Effector memory CD4-positive, alpha-beta T cell (primary cell): ENCODE measurements at places on chromosomes 1 and 21.
A peak's percentile ranks its signal among the peaks of the same experiment; 100 is the strongest.

GRCh38 chr1:174786760-174787159 lies 213.0 kb upstream of the CACYBP start:
- no peak overlapping the region for H3K4me3 ChIP-seq
- no peaks in the 10 kb centered on the region for H3K27me3 ChIP-seq
- no peaks in the 10 kb centered on the region for H3K4me1 ChIP-seq
- H3K27ac ChIP-seq = no peak overlapping the region

DNA sequence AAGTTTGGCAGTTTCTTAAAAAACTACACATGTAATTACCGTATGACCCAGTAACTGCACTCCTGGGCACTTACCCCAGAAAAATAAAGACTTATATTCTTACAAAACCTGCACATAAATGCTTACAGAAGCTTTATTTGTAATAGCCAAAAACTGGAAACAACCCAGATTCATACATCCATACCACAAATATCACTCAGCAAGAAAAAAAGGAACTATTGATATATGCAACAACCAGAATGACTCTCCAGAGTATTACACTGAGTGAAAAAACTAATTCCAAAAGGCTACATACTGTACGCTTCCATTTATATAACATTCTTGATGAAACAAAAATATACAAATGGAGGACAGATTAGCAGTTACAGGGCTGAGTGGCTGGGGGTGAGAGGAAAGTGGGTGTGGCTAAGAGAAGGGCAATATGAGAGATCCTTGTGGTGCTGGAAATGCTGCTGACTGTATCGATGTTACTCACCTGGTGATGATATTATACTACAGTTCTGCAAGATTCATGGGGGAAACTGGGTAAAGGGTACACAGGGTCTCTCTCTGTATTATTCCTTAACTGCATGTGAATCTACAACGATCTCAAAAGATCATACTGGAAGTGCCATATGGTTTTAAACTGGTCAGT lies 96.0 kb upstream of the GNG4 start:
- H3K27me3 ChIP-seq = no peaks in the 10 kb centered on the region
- no peak overlapping the region for H3K27ac ChIP-seq
- no peak overlapping the region for H3K4me3 ChIP-seq
- peaks cover 16% of the 10 kb centered on the region for H3K36me3 ChIP-seq
- H3K4me1 ChIP-seq = no peaks in the 10 kb centered on the region

- H3K36me3 ChIP-seq = no peaks in the 10 kb centered on the region
- no peak overlapping the region for H3K27ac ChIP-seq
- no peak overlapping the region for H3K4me3 ChIP-seq
- no peaks in the 10 kb centered on the region for H3K4me1 ChIP-seq
- no peak for DNase-seq
- no peaks in the 10 kb centered on the region for H3K27me3 ChIP-seq
Observed at GRCh38 chr1:18735224-18735997, 104.8 kb downstream of the PAX7 start.

- H3K36me3 ChIP-seq = no peaks in the 10 kb centered on the region
- DNase-seq = no peak
- no peak overlapping the region for H3K4me3 ChIP-seq
- H3K4me1 ChIP-seq = no peaks in the 10 kb centered on the region
- H3K27ac ChIP-seq = no peak overlapping the region
Observed at GRCh38 chr1:200311256-200311655, 98.6 kb downstream of the ZNF281 start.

GRCh38 chr1:227728892-227729143 lies 6.3 kb downstream of the JMJD4 start:
- H3K36me3 ChIP-seq = peaks cover 18% of the 10 kb centered on the region
- peak overlapping the region; percentile 77 for H3K4me3 ChIP-seq
- H3K4me1 ChIP-seq = peaks cover 12% of the 10 kb centered on the region
- peak overlapping the region; percentile 42 for H3K27ac ChIP-seq
- DNase-seq = no peak

DNA sequence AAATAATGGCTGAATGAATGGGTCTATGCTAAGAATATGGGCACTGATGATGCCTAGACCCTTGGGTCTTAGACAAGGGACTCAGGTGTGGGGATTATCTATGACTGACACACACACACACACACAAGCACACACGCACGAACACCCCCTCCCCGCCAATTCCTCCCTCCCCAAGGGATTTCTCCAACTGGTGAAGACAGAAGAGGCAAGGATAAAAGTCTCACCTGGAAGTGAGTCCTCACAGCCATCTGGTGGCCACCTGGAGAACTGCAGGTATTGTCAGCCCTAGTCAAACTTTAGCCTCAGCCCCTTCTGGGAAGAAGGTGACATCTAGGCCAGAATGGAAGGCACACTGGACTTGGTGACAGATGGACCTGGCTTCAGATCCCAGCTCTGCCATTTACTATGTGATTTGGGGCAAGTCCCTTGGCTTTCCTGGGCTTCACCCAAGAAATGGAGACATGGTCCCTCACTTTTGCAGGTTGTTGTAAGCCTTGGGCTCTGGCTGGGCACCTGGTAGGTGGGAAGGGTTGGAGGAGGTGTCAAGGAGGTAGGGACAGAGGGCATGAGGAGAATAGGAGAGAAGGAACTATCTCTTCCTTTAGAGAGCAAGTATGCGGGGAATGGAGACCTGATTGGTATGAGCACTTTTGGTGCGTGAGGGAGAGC lies 4.0 kb upstream of the GPR3 start:
- peak; percentile 55 for DNase-seq
- H3K27me3 ChIP-seq = no peaks in the 10 kb centered on the region
- H3K4me1 ChIP-seq = peaks cover 13% of the 10 kb centered on the region
- no peaks in the 10 kb centered on the region for H3K36me3 ChIP-seq

DNA sequence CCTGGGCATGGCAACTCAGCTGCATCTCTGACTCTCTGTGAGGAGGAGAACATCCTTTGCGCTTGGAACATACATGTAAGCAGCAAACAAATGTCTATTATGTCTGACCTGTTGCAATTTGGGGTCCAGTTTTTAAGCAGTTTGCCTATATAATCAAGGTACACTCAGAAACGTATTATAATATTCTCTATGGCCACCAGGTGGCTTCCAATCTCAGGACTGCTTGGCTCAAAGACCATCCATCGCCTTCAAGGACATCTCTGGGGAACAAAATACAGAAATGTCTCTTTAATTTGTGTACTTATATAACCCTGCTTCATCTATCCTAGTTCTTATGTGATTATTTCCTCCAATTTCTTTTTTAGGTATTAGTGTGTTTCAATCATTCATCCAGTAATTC lies 227.2 kb downstream of the OLFM3 start:
- no peaks in the 10 kb centered on the region for H3K36me3 ChIP-seq
- H3K4me1 ChIP-seq = no peaks in the 10 kb centered on the region
- H3K27me3 ChIP-seq = no peaks in the 10 kb centered on the region
- H3K27ac ChIP-seq = no peak overlapping the region

DNA sequence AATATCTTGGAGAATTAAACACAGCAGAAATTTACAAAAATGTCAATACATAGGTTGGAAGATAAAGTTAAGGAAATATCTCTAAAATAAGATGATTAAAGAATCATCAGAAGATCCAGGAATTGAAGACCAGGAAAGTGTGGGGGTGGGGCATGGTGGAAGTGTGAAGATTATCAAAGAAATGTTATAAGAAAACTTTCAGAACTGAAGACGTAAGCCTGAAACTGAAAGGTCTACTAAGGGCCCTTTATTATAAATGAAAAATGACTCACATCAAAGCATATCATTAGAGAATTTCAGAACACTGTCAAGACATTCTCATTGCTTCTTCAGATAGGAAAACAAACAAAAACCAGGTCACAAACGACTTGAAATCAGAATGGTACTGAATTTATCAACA lies 92.4 kb upstream of the DPT start:
- H3K4me3 ChIP-seq = no peak overlapping the region
- no peaks in the 10 kb centered on the region for H3K4me1 ChIP-seq
- H3K27me3 ChIP-seq = no peaks in the 10 kb centered on the region
- no peak for DNase-seq

GRCh38 chr1:77064246-77064645 lies 155.0 kb downstream of the PIGK start:
- no peak overlapping the region for H3K4me3 ChIP-seq
- H3K4me1 ChIP-seq = no peaks in the 10 kb centered on the region
- no peak for DNase-seq
- H3K36me3 ChIP-seq = no peaks in the 10 kb centered on the region
- no peak overlapping the region for H3K27ac ChIP-seq

- no peak overlapping the region for H3K4me3 ChIP-seq
- H3K27ac ChIP-seq = no peak overlapping the region
- no peaks in the 10 kb centered on the region for H3K27me3 ChIP-seq
- no peaks in the 10 kb centered on the region for H3K36me3 ChIP-seq
Observed at GRCh38 chr1:43329995-43330751, 7.4 kb upstream of the MPL start.
